ENCODE measurements at places on chromosomes 1 and 21.

GRCh38 chr1:109923946-109924275 is 13.3 kb downstream of the CSF1 start:
- DNase-seq: no peak

- DNase-seq: no peak
Observed at GRCh38 chr21:33866826-33867225, 48.8 kb downstream of the ATP5PO start.

GRCh38 chr1:225474439-225474985 is 46.7 kb upstream of the LBR start:
- DNase-seq: no peak

- no peak for DNase-seq
Observed at GRCh38 chr1:238660849-238661248, 725.5 kb upstream of the CHRM3 start.

- no peak for DNase-seq
Observed at GRCh38 chr1:200959411-200959921, 64.0 kb downstream of the KIF21B start.
